ENCODE measurements at places on chromosomes 2 and 18.

- no peak for DNase-seq
Observed at GRCh38 chr2:111667542-111668273, 216.3 kb downstream of the ANAPC1 start.

GRCh38 chr2:169795181-169795580 is 3.5 kb upstream of the SSB start:
- DNase-seq: no peak

DNA sequence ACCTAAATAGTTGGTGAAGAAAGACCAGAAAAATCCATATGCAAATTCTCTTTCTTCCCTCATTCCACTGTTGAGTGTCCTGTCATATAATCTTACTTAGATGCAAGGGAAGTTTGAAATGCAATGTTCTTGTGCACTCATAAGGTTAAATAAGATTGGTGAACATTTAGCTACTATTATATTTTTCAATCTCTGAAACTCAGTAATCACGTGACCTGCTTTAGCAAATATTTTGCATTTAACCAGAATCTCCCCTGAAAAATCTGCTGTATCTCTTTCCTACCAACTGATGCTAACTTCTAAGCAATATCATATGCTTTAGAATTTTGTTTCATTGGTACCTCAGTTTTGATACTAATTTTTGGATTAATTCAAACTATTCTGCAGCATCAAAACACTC is 533.2 kb downstream of the RIT2 start:
- no peak for DNase-seq

DNA sequence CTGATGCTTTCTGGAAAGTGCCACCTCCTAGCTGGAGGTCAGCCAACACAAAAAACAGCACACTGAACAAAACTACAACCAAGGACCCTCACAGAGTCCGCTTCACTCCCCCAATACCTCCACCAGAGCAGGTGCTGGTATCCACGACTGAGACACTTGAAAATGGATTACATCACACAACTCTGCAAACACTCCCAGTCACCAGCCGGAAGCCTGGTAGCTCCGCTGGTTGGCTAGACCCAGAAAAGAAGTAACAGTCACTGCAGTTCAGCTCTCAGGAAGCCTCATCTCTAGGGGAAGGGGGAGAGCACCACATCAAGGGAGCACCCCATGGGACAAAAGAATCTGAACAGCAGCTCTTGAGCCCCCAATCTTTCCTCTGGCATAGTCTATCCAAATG is 175.4 kb downstream of the LCLAT1 start:
- no peak for DNase-seq

- DNase-seq: no peak
Observed at GRCh38 chr2:124193706-124194105, 168.6 kb downstream of the CNTNAP5 start.

Data from NCI-H2107 (cell line).